ENCODE measurements at places on chromosomes 6 and 20.

- DNase-seq = peak; percentile 74
Observed at GRCh38 chr6:28353981-28354676, 4.4 kb downstream of the ZKSCAN3 start.

DNA sequence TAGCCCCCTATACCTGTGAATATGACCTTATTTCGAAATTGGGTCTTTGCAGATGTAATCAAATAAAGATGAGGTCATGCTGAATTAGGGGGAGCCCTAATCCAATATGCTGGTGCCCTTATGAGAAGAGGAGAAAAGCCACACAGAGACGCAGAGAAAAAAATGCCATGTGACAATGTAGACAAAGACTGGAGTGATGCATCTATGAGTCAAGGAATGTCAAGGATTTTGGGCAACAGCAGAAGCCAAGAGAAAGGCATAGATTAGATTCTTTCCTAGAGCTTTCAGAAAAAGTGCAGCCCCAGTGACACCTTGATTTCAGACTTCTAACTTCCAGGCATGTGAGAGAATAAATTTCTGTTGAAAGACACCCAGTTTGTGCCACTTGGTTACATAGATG is 47.4 kb upstream of the HS3ST5 start:
- DNase-seq = no peak

GRCh38 chr6:158847012-158847529 is 27.9 kb upstream of the EZR start:
- DNase-seq = no peak

DNA sequence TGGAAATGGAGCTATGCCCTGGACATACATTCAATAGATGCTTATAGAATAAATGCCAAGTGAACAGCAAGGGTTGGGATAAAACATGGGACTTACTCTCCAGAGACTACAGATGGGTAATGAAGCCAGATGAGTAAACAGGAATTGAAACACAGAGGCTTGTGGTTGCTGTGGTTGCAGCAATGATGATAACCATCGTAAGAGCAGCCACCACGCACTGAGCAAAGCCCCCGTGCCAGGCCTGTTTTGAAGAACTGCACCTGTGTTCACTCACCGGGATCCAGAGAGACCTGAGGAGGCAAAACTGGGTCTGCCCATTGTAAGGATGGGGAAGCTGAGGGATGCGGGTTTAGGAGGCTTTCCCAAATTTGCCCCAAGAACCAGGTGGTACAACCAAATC is 431.1 kb upstream of the CDH4 start:
- no peak for DNase-seq

GRCh38 chr20:32316667-32317066 is 39.2 kb downstream of the KIF3B start:
- no peak for DNase-seq

GRCh38 chr6:39298061-39298460 is 16.2 kb downstream of the KCNK17 start:
- DNase-seq = no peak

DNA sequence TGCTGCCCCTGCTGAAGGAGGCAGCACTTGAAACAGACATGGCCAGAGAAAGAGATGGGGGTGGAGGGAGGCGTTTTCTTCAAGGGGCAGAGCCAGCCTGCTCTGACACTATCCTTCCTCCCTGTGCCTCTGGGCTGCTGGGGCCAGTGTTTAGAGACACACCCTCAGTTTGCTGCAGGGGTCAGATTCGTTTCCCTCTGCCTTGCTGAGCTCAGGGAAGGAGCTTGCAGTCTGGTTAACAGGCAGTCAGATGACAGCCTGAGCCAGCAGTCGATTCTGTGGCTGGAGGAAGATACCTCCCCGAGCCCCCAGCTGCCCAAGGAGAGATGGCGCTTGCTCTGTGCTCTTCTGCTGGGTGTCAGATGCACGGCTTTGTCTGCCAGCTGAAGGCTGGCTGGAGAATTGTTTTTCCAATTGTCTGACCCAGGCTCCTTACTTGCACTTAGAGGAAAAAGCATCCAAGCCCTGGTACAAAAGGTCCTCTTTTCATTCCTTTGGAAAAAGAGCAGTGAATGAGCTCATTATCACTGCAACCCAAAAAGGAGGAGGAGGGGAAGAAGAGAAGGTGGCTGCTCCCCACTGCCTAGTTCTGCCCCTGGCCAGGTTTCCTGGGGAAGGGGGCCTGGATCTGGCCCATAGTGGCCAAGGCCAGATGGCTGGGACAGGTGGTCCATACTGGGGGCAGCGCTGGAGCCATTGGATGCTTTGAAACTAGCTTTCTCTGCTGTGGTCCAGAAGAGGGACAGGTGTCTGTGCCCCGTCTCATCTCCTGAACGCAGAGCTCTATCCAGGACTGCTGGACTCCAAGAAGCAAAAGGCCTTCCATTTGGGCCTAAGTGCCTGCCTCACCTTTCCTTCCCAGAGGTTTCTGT is 88.2 kb downstream of the TCP11 start:
- peak; percentile 51 for DNase-seq

GRCh38 chr20:47334022-47334551 is 22.4 kb downstream of the ZMYND8 start:
- DNase-seq = no peak

GRCh38 chr6:12032783-12033573 is 20.9 kb downstream of the HIVEP1 start:
- DNase-seq = no peak

- DNase-seq = peak; percentile 82
Observed at GRCh38 chr6:146598772-146599405, at the start of gene ADGB. Gene ADGB, plus strand, starts transcription at chr6:146598972. Its CDS starts 69 bp downstream, at chr6:146599041.

DNA sequence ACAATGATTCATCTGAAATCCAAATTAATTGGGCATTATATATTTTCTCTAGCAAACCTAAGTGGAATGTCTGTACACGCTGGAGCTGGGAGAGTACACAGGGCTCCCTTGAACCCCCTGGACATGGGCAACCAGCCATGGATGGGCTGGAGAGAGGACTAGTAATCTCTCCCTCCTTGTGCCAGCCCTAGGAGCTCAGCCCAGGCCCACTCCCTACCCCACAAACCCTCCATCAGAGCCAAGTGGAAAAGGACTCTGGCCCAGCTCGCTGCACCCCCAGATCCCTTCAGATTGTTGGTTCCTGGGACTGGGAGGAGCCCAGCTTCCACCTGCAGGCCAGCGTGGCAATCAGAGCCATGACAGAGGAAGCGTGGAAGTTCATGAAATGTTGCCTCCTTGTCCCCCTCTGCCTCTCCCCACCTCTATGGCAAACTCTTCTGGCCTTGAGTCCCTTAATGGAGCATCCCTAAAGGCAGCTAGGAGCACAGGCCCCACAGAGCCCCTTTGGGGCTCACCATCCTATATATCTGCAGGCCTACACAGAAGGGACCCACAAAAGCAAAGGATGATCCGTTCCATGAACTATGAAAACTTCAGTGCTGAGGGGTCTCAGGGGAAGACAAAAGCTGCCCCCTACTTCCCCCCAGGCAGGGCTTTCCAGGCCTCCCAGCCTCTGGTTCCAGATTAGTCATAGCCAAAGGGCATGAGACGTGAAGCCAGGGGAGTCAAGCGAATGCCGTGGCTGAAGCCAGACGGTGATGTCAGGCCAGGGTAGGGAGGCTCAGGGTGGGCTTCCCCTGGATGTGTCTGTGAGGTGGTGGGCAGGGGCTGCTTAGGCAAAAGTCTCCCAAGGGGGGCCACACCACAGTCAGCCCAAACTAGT is 126.4 kb upstream of the MAFB start:
- no peak for DNase-seq

GRCh38 chr20:56409956-56410355 is 2.1 kb upstream of the CASS4 start:
- DNase-seq = no peak

GRCh38 chr20:35731862-35732643 is 10.0 kb downstream of the RBM39 start:
- DNase-seq = no peak

Measured in heart left ventricle (tissue), 16 donors.